Stimulated activated CD4-positive, alpha-beta T cell treated with anti-CD3 and anti-CD28 coated beads, Interleukin-12 subunit alpha, Interleukin-12 subunit beta, amount 100 ng/mL, for 24 hours (primary cell): ENCODE measurements at places on chromosomes 12 and 14.

GRCh38 chr14:92964124-92965109, 41.5 kb downstream of the CHGA start:
- no peak for DNase-seq

GRCh38 chr14:59038746-59039145, 149.7 kb upstream of the DAAM1 start:
- DNase-seq, result no peak

- DNase-seq, result no peak
Measured at GRCh38 chr14:55127460-55127951, 1.5 kb upstream of the LGALS3 start.

GRCh38 chr12:104844123-104844522, 114.0 kb downstream of the SLC41A2 start:
- DNase-seq, result no peak

- no peak for DNase-seq
Measured at GRCh38 chr14:91910196-91910595, 37.3 kb downstream of the FBLN5 start.

GRCh38 chr14:74064883-74065282, 19.4 kb downstream of the ALDH6A1 start:
- DNase-seq, result no peak

GRCh38 chr12:78002878-78003277, 172.2 kb downstream of the NAV3 start:
- DNase-seq, result no peak

DNA sequence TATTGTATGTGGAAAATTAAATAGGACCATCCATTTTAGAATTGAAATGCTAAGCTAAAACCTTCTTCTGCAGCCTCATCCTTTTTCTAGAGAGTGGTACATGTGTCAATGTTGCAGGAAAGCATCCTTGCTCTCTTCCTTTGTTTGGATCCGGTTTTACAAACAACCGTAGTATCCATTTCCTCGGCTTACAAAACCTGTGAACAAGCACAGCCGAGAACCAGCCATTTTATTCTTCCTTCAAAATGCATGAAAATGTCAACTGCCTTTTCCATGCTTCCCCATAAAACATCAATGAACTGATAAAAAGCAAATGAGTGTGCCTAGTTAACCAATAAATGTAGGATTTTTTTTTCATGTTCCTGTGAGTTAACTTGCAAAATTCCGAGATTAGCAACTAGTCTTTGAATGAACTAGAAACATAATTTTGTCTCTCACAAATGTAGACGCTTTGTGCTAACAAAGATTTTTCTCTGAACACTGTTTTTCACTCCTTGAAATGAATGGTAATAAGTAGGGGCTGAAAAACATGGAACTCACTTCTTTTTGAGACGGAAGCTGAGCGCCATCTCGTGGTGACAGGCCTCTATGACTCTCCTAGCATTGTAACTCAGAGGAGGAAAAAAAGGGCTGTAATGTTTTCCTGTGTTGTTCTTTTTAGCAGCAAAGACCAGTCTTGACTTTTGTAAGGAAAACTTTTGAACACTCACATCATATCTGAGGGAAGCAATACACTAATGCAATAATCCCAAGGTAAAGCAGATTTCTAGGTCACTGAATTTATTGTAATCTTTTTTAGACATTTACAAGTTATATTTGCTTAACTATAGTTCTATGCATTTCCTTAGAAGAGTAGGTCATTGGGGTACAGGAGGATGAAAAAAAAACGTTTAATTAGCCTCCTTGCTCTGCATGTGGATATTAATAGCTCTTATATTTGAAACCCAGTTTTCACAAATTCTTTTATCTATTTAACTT, 157.4 kb upstream of the FOXG1 start:
- DNase-seq, result no peak

GRCh38 chr12:103503546-103504480, 8.0 kb upstream of the C12orf42 start:
- DNase-seq, result no peak
